Fibroblast of skin of right quadriceps (primary cell): ENCODE measurements at places on chromosomes 4 and X.
A peak's percentile ranks its signal among the peaks of the same experiment; 100 is the strongest.

DNA sequence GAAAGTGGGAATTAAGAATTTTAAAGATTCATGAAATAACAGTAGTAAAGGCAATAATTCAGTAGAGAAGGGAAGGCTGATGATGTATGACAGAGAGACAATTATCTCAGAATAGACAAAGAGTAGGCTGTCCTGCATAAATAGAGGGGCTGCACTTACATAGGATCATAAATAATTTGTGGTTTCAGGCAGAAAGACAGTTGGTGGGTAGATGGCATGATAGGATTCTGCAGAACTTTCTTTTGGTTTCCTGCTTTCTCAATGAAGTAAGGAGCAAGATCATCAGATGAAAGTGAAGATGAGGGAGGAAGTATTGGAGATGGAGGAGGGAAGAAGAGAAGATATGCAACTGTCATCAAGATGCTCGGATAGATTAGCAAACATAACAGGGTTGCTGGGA is 604.9 kb upstream of the ZFP42 start:
- peak; percentile 72 for DNase-seq

DNA sequence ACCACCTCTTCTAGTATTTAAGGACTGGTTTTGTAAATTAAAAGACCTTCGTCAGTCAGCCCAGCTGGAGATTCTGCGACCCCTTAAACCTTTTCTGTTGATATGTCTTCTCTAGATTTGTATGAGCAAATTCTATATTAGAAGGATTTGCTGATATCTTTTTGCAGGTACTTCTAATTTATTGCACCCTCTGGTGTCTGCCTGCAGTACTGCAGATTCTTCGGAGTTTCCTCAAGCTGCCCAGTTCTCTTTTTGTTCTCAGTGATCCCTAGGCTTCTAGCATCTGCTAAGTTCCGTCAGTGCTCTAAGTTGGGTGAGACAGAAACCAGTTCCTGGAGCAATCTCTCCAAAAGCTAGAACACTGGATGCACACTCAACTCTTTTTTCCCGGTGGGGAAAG is 545.2 kb downstream of the C4orf33 start:
- peak; percentile 39 for DNase-seq

- no peak for DNase-seq
Measured at GRCh38 chr4:15063341-15063740, 61.1 kb downstream of the CPEB2 start.

DNA sequence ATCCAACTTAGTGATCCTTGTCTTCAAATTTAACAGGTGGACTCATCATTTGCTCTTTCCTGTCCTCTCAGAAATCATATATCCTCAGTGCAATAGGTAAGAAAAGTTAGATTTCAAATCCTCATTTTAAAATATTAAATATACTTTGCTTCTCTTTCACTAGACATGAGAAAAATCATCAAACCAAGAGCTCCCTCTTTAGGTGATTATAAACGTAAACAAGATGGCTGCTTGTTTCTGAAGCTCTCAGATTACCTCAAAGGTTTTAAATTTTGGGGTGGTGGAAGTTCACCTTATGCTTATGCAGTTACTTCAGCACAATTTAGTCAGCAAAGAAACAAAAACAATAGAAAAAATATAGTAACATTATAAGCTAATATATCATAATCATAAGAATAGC is 27.3 kb downstream of the CSN3 start:
- no peak for DNase-seq

- DNase-seq = no peak
Measured at GRCh38 chr4:1239141-1239949, 9.6 kb downstream of the CTBP1 start.

DNA sequence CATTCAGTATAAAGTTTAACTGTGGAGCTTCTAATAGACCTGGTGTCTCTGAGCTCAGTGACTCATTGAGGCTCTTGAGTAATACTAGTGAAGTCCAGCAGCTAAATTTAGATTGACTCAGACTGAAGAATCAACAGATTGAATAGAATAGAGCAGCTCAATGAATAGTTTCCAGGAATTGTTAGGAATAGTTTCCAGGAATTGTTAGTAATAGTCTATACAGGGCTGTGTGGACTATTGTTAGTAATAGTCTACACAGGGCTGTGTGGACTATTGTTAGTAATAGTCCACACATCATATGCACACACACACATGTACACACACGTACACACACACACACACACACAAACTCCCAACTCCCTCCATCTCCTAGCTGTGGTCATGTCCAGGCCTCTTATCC is 3.0 kb downstream of the GIMD1 start:
- peak; percentile 93 for DNase-seq

DNA sequence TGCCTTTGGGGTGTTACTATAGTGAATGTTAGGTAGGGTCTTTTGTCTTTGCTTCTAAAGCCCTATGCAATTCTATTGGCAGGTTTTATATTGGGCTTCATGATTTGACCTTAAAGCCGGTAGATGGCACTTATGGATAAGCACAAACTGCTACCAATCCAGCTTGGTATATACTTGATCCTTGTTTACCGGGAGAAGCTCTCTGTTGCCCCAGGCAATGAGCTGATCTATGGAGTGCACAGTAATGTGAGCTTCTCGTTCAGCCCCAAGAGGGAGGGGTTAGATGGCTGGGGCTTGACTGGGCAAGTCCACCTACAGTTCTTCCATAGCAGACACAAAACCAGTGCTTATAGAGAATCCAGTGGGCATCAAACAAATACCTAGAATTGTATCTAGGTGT is 287.2 kb upstream of the CT83 start:
- no peak for DNase-seq

GRCh38 chr4:60847614-60848013 is 352.5 kb upstream of the ADGRL3 start:
- DNase-seq = no peak

DNA sequence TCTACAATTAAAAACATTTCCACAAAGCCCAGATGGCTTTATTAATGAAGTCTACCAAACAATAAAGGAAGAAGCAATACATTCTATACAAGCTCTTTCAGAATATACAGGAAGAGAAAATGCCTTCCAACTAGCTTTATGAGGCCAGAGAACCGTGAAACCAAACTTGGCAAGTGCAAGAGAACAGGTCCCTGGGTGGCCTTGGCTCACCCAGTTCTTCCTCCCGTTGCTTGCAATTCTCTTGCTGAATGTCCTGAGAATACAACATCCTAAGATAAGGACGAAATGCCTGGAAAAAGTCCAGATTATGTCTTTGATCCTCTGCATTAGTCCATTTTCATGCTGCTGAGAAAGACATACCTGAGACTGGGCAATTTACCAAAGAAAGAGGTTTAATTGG is 204.9 kb downstream of the MAD2L1 start:
- no peak for DNase-seq

GRCh38 chrX:77979870-77980269 is 10.4 kb upstream of the PGAM4 start:
- no peak for DNase-seq

GRCh38 chrX:124383354-124383753 is 37.0 kb downstream of the SH2D1A start:
- DNase-seq = peak; percentile 28

- DNase-seq = no peak
Measured at GRCh38 chr4:158799013-158799770, 30.4 kb downstream of the FNIP2 start.

- DNase-seq = peak; percentile 49
Measured at GRCh38 chr4:143270256-143270838, 66.3 kb upstream of the GAB1 start.

- peak; percentile 14 for DNase-seq
Measured at GRCh38 chr4:169557061-169557636, 55.2 kb downstream of the NEK1 start.

DNA sequence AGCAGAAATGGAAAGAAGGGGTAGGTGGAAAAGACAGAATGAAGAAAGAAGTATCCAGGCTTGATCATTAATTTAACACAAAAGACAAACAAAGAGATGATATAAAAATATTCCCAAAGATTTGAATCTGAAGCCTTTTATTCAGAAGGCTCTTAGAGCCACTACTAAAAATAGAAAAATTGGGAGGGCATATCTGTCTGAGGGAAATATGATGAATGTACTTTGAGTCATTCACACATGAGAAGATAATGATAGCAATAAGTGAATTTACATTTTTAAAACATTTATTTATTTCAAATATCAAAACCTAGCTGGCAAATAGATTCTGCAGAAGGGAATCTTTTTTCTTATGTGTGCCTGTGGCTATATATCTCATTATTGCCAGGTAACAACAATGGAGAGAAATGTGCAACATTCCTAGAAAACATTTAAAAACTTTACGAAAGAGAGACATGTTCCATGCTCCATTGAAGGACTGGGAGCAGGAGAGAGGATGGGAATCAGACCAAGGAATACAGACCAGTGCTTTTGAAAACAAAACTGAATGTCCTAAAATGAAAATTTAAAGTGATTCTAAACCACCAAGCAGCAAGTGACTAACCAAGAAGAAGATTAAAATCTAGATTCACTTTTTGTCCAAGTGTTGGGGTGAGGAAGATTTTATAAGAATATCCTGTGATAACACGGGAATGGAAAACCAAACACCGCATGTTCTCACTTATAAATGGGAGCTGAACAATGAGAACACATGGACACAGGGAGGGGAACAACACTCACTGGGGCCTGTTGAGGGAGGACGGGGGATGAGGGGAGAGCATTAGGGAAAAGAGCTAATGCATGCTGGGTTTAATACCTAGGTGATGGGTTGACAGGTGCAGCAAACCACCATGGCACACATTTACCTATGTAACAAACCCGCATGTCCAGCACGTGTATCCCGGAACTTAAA is 41.2 kb downstream of the ANXA5 start:
- no peak for DNase-seq

GRCh38 chrX:53257166-53257565 is 24.2 kb downstream of the IQSEC2 start:
- DNase-seq = no peak

GRCh38 chrX:18672008-18672407 is at the start of gene RS1:
TSS of gene RS1 (minus strand) at chrX:18672108. CDS start at chrX:18672068, 40 bp downstream.
- DNase-seq = no peak

DNA sequence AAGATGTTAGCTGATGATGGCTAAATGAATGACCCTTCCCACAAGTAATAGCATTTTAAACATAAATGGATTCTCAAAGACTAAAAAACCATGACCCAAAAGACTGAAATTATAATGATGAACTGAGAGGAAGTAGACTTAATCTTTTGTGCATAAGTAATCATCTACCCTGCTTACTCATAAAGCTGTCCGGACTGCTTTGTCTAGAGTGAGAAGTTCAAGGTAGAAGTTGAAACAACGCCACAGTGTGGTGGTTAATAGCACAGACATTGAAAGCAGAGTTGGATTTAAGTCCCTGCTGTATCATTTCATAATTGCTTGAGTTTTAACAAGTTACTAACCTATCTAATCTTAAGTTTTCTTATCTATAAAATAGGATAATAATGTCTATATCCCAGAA is 346.6 kb downstream of the CENPC start:
- peak; percentile 0 for DNase-seq

GRCh38 chr4:153116801-153117200 is 87.4 kb upstream of the TRIM2 start:
- no peak for DNase-seq

DNA sequence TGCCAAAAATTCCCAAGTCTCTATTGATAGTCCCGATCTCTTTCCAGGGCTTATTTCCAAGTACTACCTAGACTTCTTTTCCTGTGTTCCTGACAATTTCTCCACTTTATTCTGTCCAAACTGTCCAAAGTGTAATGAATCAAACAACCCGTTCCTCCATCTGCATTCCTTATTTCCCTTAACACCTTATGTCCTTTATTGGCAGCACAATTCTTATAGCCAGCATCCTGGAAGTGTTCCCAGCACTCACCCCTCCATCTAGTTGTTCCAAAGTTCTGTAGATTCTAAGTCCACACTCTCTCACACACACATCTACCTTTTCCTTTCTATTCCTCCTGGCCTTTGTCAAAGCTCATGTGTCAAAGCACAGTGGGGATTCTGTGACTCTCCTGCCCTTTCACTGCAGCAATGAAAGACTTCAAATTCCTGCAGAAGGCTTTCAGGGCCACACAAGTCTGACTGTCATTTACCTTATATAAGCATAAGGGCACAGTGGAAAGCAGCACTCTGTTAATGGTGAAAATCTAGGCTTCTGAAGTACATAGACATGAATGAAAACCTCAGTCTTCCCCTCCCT is 22.1 kb downstream of the LIMCH1 start:
- DNase-seq = no peak

GRCh38 chr4:7007944-7008343 is 35.2 kb upstream of the TADA2B start:
- no peak for DNase-seq

GRCh38 chr4:129328162-129328561 is 232.2 kb downstream of the C4orf33 start:
- no peak for DNase-seq

- no peak for DNase-seq
Measured at GRCh38 chrX:25013632-25014365, 2.0 kb downstream of the ARX start.

DNA sequence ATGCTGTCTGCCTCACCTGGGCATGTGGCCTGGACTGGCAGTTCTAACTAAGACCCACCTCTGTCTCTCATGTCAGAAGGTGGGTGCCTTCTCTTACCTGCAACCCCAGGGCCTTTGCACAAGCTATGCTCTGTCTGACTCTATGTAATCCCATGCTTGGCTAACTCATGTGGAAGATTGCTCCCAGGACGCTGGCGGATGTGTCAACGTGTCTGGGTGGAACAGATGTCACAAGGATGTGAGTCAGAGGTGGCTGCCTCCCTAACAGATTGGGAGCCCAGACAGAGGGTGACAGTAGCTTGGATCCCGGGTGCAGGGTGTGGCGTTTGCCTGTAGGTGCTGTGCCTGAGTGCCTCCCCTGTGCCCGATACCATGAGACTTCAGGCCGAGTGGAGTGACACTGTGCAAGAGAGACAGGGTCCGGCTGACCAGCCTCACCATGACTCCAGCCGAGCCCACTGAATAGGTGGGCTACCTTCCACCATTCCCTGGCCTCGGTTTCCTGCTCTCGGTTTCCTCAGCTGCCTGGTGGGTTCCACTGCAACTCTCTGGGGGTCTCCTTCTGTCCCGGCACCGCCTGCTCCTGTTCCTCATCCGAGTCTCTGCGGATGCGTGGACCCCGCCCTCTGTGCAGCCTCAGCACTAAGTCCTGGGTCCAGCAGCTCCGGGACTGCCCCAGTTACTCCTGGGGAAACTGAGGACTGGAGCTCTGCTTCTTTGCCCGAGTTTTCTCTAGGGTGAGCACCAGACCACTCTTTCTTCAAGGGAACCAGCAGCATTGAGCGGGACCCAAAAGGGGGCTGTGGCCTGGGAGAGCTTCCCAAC is 11.0 kb downstream of the SH3BP2 start:
- DNase-seq = no peak

DNA sequence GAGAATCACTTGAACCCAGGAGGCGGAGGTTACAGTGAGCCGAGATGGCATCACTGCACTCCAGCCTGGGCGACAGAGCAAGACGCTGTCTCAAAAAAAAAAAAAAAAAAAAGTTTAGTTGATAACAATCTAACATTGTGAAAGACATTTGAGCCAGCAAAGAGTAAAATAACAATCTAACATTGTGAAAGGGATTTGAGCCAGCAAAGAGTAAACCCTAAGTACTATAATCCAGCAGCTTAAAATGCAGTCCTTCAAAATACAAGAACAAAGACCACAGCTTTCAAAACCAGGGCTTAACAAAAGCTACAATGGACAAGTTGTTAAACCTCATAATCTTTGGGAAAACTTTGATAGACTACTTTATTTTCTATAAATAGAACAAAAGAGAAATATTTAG is 16.9 kb downstream of the MFAP3L start:
- no peak for DNase-seq

GRCh38 chr4:25925486-25926201 is 11.6 kb downstream of the SMIM20 start:
- DNase-seq = no peak
